ENCODE measurements at places on chromosomes 11 and 22.

DNA sequence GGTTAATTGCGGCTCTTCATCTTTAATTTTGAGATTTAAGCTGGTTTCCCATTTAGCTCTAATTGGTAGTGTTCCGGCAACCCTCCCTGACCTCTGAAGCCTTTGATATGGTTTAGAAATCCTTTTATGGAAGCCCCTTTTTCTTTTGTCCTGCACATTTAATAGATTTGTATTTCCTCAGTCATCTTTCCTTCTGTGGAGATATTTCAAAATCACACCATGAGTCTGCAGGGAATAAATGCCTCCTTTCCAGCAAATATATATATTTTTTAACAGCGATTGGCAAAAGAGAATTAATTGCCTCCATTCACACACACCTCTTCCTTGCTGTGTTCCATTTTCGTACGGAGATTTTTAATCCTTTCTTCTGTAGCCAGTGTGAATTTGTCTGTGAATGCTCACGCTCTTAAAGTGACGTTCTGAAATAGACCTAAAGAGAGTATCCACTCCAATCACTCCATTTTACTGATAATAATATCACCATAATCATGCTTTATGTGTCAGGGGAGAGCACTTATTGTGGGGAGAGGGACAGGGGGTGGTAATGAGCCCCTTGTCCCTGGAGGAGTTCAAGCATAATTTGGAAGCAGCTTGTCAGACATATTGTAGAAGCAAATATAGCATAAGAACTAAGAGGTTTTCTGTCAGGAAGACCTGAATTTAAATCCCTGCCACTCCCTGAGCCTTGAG is 142.5 kb upstream of the SYT13 start:
- DNase-seq: no peak

DNA sequence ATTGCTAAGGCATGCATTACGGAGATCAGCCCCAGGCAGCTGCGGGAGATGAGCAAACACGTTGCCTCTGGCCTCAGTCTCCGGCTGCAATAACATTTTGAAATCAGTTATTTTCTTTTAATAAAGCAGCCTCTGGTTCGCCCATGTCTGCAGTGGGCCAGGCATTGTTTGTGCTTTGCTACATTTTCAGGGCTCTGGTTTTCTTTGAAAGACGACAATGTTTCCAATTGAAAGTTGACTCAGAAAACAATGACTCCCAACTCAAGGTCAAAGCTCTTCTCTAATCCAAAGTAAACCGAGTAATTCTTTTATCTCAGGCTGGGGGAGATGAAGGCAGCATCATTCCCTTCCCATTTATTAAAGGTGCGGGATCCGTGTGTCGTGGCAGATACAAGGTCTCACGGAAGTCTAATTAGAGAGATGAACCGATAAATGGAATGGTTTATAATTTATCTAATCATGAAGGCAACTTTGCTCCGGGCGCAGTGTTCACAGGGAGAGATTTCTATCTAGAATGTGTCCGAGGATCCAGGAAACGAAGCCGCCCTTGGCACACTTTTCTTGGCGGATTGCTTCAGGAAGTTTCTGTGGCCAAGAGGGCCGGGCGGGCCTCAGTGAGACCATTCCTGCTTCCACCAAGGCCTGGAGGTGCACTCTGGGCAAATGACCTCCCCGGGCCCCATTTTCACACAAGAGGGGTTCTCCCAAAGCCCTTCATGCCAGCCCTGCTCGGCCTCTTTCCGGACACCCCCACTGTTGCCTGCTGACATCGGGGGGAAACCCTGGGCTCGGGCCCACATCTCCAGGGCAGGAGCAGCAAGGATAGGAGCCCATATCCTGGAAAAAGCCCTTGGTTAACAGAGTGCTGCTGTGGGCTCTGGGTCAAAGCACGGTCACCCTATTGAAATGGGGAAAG is 811.4 kb downstream of the BRD1 start:
- DNase-seq: no peak

- DNase-seq: no peak
Observed at GRCh38 chr11:65069217-65069616, 10.9 kb upstream of the NAALADL1 start.

- no peak for DNase-seq
Observed at GRCh38 chr22:39080052-39080762, 3.1 kb downstream of the APOBEC3G start.

DNA sequence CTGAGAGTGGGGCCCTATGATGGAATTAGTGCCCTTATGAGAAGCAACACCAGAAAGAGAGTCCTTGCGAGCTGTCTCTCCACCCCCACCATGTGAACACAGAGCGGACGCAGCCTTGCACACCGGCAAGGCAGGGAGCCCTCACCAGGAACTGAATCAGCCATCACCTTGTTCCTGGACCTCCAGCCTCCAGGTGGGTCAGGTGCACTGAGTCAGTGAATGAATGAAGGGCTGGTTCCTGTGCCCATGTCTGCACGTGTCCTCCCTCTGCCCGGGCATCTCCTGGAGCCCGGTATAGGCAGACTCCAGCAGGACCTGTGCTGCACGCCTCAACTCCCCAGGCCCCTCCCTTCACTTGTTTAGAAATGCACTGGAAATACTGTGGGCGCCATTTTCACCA is 54.9 kb downstream of the LINC01488 start:
- no peak for DNase-seq

DNA sequence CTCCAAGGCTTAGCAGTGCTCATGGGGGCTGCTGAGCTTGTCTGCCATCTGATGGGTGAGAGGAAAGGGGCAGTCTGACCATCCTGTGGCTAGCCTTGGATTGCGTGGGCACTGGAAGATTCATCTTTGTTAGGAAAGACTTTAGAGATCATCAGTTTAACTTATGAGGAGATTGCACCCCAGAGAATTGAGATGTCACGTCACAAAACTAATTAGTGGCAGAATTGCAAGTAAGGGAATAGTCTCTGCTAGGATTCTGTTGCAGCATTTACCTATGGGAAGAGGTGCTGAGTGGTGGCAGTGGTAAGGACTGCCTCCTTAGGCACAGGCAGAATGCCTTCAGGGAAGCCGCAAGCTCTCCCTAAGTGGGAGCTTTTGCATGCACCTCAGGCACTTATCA is 42.8 kb upstream of the HSPA8 start:
- no peak for DNase-seq

- no peak for DNase-seq
Observed at GRCh38 chr11:90585491-90585890, 362.6 kb upstream of the CHORDC1 start.

DNA sequence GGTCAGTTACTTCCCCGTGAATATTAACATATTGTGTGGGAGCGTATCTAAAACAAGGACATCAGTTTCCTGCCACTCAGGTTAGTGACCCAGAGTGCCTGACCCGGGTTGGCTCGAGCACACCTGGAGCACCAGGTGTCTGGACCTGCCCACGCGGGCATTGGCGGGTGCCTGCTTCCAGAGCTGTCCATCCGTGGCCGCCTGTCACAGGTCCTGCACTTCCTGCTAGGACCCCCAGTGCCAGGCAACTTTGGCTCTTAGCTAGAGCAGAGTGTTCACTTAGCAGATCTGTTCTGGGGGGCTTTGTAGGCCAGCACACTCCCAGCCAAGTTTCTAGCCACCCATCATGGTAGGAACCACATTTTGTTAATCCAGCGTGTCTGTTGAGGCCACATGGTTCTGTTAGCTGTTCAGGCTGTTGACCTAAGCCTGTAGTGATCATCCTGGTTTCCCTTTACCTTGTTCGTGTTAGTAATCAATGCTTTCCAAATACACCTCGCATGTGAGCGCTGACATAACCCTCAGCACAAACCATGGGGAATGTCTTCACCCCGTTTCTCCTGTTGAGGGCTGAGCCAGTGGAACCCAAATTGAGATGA is 29.5 kb downstream of the MOV10L1 start:
- DNase-seq: no peak

- DNase-seq: no peak
Observed at GRCh38 chr11:116928102-116928777, 90.8 kb upstream of the APOA1 start.

- DNase-seq: peak; percentile 53
Observed at GRCh38 chr22:20430720-20431510, 6.7 kb downstream of the SCARF2 start.

- DNase-seq: peak; percentile 22
Observed at GRCh38 chr11:46127150-46127638, 5.9 kb upstream of the PHF21A start.

GRCh38 chr11:15104166-15104565 is 10.6 kb upstream of the INSC start:
- no peak for DNase-seq

- DNase-seq: no peak
Observed at GRCh38 chr11:86696004-86696403, 23.6 kb upstream of the ME3 start.

GRCh38 chr11:44609783-44610155 is 44.3 kb downstream of the CD82 start:
- no peak for DNase-seq

DNA sequence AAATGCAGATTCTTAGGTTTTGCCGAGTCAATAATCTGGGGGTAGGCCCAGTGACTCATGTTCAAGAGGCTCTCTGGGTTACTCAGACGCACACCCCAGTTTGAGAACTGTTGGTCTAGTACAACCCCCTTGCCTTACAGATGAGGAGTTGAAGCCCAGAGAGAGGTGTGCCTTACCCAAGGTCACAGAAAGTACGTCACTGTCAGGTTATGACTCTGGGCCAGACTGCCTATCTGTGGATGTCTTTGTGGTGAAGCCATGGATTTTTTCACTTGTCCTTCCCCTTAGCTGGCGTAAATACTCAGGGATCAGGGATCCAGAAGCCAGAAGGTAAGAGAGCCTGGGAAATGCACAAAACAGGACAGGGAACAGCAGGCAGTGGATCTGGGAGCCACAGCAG is 25.2 kb upstream of the NECTIN1 start:
- no peak for DNase-seq

- DNase-seq: no peak
Observed at GRCh38 chr11:44695169-44695833, 31.5 kb upstream of the TSPAN18 start.

DNA sequence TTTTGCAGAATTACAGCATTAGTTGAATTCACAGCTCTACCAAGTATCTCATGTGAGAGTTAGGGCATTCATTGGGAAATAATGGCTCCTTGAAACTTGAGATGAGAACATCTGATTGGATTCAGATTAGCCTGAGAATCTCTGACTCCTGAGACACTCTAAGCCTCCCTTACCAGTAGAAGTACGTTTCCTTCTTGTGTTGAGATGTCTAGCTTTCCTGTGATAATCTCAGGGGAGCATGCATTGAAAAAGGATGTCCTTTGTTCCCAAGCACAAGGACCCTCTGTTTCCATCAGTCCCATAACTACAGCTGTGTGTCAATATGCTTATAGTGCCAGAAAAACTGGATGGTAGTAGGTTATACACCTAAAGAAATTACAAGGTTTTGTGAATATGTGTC is 35.2 kb upstream of the RDX start:
- no peak for DNase-seq

- no peak for DNase-seq
Observed at GRCh38 chr11:69890476-69890875, 71.3 kb upstream of the FGF3 start.

DNA sequence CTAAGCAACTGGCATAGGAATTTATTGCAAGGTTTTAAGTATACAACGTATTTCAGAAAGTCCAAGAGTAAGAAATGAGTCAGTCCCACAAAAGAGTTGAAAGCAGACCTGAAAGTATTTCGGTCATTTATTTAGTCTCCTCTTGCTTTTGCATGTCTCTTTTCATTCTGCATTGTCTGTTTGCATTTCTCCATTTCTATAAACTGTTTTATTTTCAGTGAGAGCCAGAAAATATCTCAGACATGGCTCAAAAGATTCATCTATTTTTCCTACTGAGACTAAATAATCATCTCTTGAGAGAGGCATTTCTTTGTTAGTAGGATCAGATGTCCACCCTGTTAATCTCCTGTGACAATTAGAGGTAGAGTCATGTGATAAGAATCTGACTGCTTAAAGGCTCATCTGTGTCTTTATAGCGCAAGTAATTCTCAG is 219.1 kb upstream of the CCDC179 start:
- DNase-seq: no peak

DNA sequence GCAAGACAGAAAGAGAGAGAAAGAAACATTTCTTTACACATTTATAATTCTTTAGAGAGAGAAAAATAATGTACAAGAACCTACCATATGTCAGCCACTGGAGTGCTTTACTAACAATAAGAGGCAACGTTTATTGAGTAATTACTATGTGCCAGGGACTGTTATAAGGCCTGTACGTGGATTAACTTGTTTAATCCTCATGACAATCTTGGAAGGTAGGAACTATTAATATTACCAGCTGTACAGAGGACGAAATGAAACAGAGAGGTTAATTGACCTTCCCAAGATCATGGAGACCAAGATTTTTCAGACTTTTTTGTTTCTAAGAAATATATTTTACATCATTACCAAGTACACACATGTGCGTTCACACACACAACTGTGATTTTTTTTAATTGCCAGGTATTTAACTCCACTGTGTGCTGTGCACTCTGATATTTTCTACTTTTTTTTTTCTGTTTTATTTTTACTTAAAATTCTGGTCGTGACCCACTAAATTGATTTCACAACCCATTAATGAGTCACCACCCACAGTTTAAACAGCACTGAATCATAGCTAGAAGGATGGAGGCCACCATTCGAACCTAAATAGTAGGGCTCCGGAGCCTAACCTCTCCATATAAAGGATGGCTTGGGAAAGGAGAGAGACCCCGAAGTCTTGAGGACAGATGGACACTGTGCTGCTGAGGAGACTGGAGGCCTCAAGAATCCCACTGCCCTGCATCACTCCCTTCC is 21.4 kb downstream of the CREB3L1 start:
- no peak for DNase-seq

Measured in stimulated activated naive CD4-positive, alpha-beta T cell treated with Interleukin-2 at 50 U/mL for 16 hours (primary cell).